ENCODE measurements at places on chromosomes 1 and 21.
A peak's percentile ranks its signal among the peaks of the same experiment; 100 is the strongest.

GRCh38 chr1:231611111-231611510, 15.5 kb upstream of the DISC1 start:
- no peak for DNase-seq

GRCh38 chr21:42426876-42427480, 23.3 kb downstream of the UBASH3A start:
- no peak for DNase-seq

GRCh38 chr1:20242890-20243479, 47.7 kb upstream of the VWA5B1 start:
- DNase-seq, result no peak

DNA sequence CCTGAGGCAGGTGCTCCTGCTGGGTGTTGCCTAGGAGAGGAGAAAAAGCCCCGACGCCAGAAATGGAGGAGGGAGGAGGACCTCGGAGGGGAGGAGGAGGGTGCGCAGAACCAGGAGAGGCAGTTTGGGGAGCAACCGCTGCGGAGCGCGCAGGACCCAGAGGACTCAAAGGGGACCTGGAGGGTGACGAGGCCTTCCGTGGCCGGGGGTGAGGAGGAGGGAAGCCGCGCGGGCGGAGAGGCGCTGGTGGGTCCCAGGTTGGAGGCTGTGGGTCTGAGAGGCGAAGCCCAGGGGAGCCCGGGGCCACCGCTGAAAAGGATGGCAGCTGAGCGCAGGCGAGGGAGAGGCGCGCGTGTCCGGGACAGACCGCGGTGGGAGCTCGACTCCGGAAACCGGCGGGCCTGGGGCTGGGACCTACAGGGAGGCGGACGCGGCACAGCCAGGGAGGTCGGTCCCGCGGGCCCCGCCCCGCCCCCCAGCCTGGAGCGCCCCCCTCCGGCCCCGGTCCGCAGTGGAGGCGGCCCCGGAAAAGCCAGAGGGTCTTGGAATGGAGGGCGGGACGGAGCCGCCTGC, 15.1 kb downstream of the RNF223 start:
- DNase-seq, result no peak

DNA sequence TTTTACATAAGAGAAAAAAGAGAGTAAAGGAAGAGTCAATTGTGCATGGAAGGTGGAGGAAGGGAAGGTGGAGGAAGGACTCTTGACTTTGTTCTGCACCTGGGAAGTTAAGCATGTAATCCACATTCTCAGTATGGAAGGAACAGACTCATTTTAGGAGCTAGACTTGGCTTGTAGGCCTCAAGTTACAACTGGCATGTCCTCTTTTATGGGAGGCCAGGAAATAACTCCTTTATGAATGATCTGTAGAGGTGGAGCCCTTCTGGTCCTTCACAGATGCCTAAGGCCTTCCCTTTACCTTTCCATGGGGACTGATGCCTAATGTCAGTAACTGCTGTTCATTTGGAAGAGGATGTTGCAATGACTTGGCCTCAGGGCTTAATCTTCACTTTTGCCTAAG, 29.4 kb upstream of the CCSAP start:
- DNase-seq, result no peak

GRCh38 chr1:20587661-20588053, 1.2 kb upstream of the CDA start:
- no peak for DNase-seq

- no peak for DNase-seq
These were observed 3.5 kb downstream of the IGSF9 start for GRCh38 chr1:159941591-159942560.

- DNase-seq, result no peak
These were observed 3.8 kb upstream of the SELENON start for GRCh38 chr1:25795946-25796810.

- no peak for DNase-seq
These were observed 4.8 kb downstream of the GBP7 start for GRCh38 chr1:89171067-89171438.

DNA sequence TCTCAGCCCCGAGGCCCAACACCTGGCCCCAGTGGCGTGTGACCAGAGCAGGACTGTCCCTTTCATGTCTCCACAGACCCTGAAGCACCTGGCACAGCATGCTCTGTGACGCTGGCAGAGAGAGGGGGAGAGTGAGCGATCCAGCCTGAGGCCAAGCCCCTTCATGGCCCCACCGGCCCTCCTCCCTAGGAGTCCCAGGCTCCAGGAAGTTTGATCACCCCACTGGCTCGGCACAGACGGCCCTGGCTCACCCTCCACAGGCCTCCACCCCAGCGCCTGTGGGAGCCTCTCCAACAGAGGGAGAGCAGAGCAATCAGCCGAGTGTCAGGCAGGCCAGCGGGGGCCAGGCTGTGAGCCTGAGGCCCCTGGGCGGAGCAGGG, 11.0 kb downstream of the SH3BGRL3 start:
- DNase-seq, result no peak

GRCh38 chr1:84721152-84721551, 30.9 kb upstream of the SSX2IP start:
- DNase-seq, result peak; percentile 72

GRCh38 chr1:77473690-77474089, 191.9 kb downstream of the AK5 start:
- peak; percentile 49 for DNase-seq

DNA sequence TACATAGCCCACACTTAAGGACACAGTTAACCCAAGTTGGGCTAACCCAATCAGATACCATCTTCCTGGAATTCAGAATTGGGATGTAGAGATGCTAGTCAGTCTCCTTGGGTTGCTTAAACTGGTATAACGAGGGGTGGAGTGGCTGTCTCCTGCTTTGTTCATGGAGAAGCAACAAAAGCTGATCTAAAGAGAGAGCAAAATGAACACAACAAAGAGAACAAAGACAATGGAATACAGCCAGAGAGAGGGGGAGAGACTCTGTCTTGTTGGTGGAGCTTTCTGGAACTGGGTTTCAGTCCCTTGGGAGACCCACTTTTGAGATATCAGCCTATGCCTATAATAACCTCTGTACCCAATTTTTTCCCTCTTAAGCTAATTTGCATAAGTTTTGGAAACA, 138.1 kb downstream of the ATG4C start:
- no peak for DNase-seq

DNA sequence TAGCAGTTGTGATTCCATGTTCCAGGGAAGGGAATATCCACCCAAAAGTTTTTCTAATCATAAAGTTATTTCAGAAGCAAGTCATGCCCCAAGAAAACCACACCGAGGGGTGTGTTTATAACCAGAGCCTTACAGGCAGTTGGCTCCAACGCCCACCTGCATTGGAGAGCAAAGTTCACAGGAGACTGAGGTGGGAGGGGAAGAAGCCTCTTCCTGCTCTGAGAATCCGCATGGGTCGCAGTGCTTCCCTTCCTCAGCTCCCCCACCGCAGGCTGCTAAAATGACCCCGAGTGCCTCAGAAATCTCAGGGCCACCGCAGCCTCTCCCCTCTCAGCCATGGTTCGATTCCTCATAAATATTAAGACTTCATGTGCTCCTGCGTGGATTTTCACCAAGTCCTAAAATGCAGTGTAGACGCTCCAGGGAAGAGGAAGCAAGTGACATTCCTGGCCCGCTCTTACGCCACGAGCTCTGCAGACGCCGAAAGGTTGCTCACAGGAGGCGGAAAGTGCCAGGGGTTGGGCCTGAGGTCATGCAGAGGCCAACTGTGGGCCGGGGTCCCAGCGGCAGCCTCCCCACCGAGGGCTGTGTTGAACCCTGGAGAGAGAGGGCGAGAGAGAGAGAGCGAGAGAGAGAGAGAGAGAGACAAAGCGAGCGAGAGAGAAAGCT, 13.4 kb upstream of the SPSB1 start:
- DNase-seq, result no peak

DNA sequence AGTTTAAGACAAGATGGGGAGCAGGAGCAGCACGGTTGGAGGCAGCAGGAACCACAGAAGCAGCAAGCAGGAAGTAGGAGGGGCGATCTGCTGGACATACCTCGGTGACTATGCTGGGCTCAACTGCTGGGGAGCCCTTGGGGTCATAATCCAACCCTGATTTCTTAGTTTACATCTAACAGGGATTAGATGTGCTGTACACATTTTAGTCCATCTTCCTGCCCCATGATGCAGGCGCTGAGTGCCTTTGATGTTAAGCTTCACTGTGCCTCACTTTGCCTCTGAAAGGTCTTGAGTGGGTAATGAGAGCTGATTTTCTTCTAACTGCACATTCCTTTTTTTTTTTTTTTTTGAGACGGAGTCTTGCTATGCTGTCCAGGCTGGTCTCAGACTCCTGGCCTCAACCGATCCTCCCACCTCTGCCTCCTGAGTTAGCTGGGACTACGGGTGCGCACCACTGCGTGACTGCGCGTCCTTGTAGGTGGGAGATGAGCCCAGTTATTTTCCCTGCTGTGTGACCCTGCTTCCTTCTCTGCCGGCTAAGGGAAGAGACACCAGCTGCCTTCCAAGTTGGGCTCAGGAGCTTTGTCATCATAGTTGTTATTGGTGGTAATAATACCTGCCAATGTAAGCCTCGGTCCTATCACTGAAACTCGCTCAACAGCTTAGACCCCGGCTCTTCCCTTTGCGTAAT, 1.1 kb upstream of the RCAN3 start:
- no peak for DNase-seq

DNA sequence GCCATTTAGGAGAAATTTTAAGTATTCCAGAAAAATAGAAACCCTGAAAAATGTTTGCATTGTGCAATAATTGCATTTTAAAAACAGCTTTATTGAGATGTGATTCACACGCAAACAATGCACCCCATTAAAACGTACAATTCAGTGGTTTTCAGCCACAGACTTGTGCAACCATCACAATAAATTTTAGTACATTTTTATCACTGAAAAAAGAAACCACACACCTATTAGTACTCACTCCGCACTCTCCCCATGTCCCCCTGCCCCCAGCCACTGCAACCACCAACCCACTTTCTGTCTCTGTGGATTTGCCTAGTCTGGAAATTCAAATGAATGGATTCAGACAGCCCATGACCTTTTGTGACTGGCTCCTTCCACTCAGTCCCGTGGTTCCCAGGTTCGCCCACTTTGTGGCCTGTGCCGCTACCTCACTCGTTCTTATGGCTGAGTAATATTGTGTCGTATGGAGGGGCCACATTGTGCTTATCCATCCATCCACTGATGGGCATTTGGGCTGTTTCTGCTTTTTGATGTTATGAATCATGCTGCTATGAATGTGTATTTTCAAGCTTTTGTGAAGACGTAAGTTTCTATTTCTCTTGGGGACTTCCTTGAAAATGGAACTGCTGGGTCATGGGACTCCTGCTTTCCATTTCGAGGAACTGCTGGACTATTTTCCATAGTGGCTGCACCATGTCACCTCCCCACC, 147.7 kb upstream of the ARHGEF16 start:
- DNase-seq, result peak; percentile 88

GRCh38 chr21:36792505-36792967, 93.6 kb downstream of the SIM2 start:
- no peak for DNase-seq

DNA sequence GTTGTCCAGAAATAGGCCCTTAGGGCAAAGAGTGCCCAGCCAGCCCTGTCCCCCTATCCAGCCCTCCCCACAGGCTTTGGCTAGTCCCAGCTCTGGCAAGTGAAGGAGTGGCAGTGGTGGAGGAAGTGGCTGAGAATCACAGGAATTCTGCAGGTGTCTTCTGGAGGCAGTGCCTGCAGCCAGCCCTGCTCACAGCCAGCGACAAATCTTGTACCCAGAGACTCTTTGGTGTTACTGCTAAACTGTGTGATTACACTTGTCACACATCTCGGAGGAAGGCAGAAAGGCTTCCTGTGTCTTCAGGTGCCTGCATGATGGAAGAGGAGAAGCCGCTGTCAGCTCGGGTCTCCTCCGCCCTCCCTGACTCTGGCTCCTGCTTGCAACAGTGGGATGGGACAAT, 71.6 kb upstream of the GRIK3 start:
- no peak for DNase-seq
